ENCODE measurements at places on chromosomes 16 and 17.

GRCh38 chr17:36459601-36460000, 26.9 kb upstream of the ZNHIT3 start:
- DNase-seq: no peak

DNA sequence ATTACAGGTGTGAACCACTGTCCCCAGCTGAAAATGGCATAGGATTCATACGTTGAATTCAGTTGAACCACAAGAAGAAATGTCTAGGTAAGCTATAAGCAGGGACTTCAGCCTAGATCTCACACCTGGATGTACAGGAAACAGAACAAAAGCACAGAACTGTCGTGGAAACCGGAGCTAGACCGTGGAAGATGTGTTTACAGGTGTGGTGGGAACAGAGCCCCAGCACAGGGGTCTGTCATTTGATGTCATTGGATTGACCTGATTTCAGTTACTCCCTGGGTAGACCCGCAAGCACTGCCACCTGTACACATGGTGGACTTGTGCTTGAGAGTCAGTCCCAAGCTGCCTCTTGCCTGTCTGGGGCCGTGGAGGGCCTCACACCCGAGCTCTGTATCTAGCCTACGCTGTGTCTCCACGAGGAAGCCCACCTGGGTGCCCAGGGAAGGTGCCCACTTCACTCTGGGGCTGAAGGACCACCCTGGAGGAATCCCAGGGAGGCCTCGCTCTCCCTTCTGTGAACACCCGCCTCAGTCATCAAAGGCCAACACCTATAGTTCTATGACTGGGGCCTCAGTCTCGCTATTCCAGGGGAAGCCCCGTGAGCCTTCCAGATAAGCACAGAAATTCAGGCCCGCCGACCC, 32.2 kb upstream of the MLKL start:
- DNase-seq: no peak

DNA sequence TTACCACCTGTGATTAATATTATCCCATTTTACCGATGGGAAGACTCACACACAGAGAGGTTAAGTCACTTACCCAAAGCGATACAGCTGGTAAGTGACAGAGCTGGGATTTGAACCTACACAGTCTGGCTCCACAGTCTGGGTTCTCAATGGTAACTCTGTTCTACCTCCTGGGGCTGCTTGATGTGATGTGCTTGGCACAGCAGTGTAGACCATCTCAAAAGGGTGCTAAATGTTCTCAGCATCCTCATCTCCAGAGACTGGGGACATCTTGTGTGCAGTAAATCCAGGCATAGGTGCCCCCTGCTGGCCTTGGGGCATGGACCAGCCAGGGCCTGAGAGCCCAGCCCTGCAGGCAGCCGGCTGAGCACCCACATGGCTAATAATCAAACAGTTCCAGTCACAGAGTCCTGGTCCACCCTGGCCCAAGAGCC, 15.4 kb upstream of the KATNB1 start:
- no peak for DNase-seq

GRCh38 chr16:66904428-66904845, 14.2 kb downstream of the CDH16 start:
- no peak for DNase-seq

- no peak for DNase-seq
Measured at GRCh38 chr16:54180421-54181359, 105.9 kb downstream of the IRX3 start.

Measured in activated CD4-positive, alpha-beta T cell treated with anti-CD3 and anti-CD28 coated beads, Interleukin-2, amount 50 U/mL, for 4 hours (primary cell).